Mammary epithelial cell (primary cell): ENCODE measurements at places on chromosomes 5 and 9. TPM values are rescaled to one million over a fixed set of nuclear protein-coding genes. Genes with fewer than 3 reads are reported as not detected.
A peak's percentile ranks its signal among the peaks of the same experiment; 100 is the strongest.

GRCh38 chr9:14320271-14321181, 6.6 kb upstream of the NFIB start:
- DNase-seq: peak; percentile 94

DNA sequence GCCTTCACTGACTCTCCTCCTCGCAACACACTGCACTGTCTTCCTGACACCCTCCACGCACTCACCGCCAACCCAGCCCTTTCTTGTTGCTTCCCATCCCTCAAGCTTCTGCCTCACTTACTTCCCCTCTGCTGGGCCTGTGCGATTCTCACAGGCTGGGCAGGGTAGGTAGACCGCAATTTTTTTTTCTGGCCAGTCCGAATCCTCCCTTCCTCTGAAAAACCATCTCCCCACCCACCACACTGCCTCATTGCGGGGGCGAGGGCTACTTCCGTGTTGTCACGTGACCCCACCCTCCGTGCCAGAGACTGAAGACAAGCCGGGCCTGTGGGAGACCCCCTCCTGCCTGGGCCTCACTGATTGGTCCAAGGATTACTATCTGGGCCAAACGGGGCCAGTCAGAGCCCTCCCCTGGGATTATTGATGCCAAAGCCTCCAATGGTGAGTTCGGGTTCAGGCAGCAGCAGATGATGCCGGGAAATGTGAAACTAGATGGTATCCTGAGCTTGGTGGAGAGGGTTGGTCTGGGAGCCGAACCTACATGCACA, 73.1 kb downstream of the STK10 start:
- no peak for DNase-seq

DNA sequence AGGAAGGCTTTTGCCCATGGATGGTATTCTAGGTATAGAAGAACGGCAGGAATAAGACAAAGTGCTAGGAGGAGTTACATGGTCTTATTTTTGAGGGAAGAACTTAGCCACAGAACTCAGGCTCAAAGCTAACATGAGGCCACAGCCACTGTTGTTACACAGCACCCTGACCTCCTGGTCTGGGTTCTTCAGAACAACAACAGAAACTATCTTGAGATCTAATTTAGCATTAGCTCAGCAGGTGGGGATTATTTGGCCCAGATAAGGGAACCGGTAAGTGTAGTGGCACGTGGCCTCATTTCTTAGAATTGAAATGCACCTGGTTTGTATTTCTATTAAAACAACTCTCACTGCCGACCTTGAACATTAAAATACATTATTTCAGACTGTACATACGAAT, 1168.7 kb upstream of the SEMA6A start:
- DNase-seq: no peak

Gene ENG
- 15.1 TPM for polyA plus RNA-seq

Gene CCDC112
- 1.9 TPM for polyA plus RNA-seq

Gene SPATA31A7
- not detected for polyA plus RNA-seq

- DNase-seq: no peak
Measured at GRCh38 chr5:173969167-173970049, 19.6 kb upstream of the C5orf47 start.

GRCh38 chr5:72245546-72245945, 74.5 kb downstream of the MRPS27 start:
- no peak for DNase-seq

GRCh38 chr5:143527808-143528207, 124.3 kb upstream of the NR3C1 start:
- DNase-seq: peak; percentile 46

GRCh38 chr9:120783602-120784047, 9.6 kb downstream of the FBXW2 start:
- DNase-seq: peak; percentile 89

DNA sequence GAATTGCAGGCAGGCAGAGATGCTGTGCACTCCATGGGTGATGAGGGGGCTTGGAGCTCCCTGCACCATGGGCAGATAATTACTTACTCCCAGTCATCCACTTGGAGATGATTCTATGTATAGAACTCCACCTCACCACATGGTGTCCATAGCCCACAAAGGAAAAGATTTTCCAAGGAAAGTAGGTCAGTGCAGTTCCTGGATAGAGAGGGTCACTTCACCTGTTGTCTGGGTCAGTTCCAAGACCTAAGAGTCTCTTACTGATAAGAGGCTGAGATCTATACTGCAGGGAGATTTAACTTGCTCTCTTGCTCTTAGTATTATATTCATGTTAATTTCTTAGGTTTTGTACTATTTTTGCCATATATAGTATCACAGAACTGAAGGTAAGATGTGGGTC, 113.9 kb upstream of the BRINP1 start:
- DNase-seq: no peak

GRCh38 chr5:56344594-56344993, 111.5 kb upstream of the ANKRD55 start:
- DNase-seq: no peak
